Fibroblast of the aortic adventitia (primary cell): ENCODE measurements at places on chromosomes 5 and 9. TPM values are rescaled to one million over a fixed set of nuclear protein-coding genes. Genes with fewer than 3 reads are reported as not detected.
A peak's percentile ranks its signal among the peaks of the same experiment; 100 is the strongest.

- no peak for DNase-seq
Observed at GRCh38 chr9:127927988-127928675, 2.4 kb downstream of the PIP5KL1 start.

GRCh38 chr5:44932922-44933585 is 124.3 kb downstream of the MRPS30 start:
- no peak for DNase-seq

GRCh38 chr9:128819716-128820664 is 1.7 kb downstream of the ENDOG start:
- peak; percentile 62 for DNase-seq

DNA sequence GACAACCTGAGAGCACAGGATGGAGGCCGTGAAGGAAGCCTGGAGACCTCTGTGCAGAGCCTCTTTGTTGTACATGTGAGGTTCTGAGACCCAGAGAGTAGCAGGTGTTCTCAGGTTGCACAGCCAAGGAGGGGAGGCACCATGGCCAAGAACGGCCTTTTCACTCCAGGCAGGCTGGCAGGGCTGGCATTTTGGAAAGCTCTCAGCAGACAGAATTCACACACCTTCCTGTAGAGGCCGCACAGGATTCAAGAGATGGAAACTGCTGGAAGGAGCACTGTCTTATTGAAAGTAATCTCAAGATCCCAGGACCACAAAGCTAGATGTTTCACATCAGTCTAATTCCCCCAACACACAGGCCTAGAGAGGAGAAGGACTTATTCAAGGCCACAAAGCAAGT is 52.8 kb upstream of the XPA start:
- DNase-seq, result no peak

- DNase-seq, result peak; percentile 62
Observed at GRCh38 chr5:8845296-8845695, 700.6 kb downstream of the SEMA5A start.

- DNase-seq, result no peak
Observed at GRCh38 chr5:107408564-107408963, 262.2 kb downstream of the EFNA5 start.

ACOT12 gene
- 0.27 TPM in 1 of 2 replicates, not detected in the other for total RNA-seq

MCC gene
- total RNA-seq, result 58.6 and 62.4 TPM in 2 replicates

GPR150 gene
- total RNA-seq, result 0.27 and 0.98 TPM in 2 replicates

LAMC3 gene
- 0.08 TPM in 1 of 2 replicates, not detected in the other for total RNA-seq

PCDHA1 gene
- total RNA-seq, result 0.09 TPM in 1 of 2 replicates, not detected in the other

OR13C5 gene
- not detected in 2 replicates for total RNA-seq

RHOBTB3 gene
- total RNA-seq, result 82.2 and 86.9 TPM in 2 replicates

ST6GALNAC4 gene
- 24.4 and 37.1 TPM in 2 replicates for total RNA-seq

ZNF879 gene
- 3.9 and 5.2 TPM in 2 replicates for total RNA-seq

BNC2 gene
- 48.7 and 53.3 TPM in 2 replicates for total RNA-seq
